NCI-H82 (cell line): ENCODE measurements at places on chromosomes 6 and 20.

- DNase-seq = no peak
These were observed 48.7 kb downstream of the GFRA4 start for GRCh38 chr20:3614466-3614865.

GRCh38 chr20:1033751-1034414, 31.8 kb upstream of the RSPO4 start:
- peak; percentile 6 for DNase-seq

DNA sequence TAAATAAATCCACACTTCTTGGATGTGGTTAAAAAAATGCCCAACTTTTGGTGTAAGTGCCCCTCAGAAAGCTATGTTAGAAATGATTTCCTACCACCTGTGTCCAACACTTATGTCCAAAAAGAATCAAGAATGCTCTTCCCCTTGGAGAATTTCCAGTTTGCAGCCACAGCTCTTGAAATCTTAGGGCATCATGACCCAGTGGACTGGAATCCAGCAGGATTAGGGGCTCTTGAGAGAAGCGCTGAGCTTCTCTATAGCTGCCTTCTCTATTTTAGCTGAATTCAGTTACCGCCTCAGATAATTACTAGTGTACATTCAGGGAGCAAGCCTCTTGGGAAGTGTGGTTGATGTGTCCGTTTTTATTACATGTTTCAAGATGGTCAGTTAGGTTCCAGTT, 2.5 kb downstream of the PHACTR1 start:
- no peak for DNase-seq

DNA sequence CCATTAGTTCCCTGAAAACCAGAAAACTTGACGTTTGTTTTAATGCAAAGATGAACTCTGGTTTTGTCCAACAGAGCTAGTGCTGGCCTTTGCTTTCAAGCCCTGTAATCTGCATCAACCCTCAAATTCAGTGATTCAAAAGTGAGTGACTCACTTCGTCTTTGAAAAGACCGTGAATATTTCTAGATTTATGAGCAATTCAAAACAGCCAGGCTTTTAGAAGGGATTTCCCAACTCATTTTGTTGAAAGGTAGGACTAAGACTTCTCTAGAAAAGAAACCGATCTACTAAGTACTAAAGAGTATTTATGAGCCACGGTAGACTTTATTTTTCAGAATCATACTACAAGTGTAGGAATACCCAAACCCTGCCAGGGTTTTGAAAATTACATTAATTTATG, 121.5 kb downstream of the UST start:
- no peak for DNase-seq

DNA sequence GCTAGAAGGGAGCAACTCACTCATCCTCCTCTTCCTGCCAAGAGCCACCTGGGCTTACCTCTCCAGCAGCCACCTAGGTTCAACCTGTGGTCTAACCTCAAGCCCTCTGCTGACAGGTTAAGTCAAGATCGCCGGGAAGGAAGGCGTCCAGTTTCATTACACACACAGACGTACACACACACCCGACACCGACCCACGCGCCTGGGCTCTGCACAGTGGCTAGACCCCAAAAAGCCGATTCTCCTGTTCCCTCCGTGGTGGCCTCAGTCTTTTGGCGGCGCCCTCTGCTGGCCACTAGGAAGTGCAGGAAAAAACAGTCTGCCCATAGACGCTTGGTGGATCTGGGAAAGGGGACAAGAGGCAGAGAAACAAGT, 52.8 kb downstream of the MRPL14 start:
- DNase-seq = no peak

DNA sequence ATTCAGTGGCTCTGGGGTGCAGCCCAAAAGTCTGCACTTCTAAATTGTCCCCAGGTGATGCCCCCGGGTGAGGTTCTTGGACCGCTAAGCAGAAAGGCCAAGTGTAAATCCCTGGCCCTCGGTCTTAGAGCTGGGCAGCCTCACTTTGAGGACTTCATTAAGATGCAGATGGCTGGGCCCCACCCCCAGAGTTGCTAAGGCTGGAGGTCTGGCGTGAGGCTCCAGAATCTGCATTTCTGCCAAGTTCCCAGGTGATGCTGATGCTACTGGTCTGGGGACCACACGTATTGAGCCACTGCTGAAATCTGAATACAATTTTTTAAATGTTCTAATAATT, 735 bp upstream of the SLC23A2 start:
- peak; percentile 47 for DNase-seq

DNA sequence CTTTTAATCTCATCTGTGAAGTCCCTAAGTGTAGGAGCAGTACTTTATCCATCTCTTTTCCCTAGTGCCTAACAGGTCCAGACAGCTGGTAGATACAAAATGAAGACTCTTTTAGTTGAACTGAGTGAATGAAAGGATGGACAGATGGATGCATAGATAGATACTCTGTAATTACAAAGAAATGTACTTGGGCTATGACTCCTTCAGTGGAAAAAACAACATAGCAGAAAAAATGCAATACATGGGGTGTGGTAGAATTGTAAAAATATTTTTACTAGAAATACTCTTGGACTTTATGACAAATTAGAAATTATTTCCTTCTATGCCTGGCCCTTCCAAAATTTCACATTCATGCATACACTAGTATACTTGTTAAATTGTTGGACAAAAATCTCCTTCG, 29.3 kb downstream of the KCNQ5 start:
- DNase-seq = peak; percentile 49

DNA sequence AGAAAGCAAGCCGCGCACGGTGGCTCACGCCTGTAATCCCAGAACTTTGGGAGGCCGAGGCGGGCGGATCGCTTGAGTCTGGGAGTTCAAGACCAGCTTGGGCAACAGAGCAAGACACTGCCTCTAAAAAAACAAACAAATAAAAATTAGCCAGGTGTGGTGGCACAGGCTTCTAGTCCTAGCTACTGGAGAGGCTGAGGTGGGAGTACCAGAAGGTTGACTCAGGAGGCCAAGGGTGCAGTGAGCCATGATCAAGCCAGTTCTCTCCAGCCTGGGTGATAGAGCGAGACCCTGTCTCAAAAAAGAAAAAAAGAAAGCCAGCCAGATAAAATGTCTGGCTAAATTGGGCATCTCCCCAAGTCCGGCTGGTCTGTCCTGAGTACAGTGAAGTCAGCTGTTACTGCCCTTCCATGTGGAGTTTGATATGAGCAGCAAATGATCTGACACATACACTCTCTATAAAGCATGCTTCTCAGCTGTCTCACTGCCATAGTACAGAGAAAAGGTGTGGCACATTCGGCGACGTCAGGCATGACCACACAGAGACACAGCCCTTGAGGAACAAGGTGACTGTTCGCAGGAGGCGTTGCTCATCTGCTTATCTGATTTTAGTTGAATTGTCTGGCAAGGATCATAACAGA, 13.0 kb downstream of the CD83 start:
- no peak for DNase-seq

GRCh38 chr20:29314294-29314693, 1943.2 kb upstream of the DEFB115 start:
- DNase-seq = no peak

DNA sequence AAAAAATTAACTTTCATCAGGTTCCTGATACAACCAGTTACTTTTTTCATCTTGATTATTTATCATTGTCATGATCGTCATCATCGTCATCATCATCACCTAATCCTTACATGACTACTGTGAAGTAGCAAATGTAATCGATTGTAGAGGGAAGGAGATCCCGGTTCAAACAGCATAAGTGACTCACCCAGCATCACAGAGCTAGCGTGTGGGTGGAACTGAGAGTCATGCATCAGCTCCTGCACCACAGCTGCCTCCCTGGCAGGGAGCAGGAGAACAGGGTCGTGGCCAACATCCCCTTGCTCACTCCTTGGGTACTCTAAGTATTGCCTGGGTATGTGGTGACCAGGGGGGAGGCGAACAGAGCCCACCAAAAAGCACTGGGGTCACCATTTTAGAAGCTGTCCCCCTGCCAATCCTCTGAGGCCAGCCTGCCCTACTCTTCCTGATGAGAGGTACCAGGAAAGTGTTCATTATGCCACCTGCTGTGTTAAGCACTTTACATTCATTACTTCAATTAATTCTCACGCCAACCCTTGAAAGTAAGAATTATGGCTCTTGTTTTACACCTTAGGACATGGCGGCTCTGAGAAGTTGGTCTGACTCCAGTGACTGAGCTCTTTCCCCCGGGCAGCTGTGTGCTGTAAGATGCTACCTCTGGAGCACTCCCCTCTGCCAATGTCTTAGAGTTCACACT, 425.2 kb downstream of the CD83 start:
- no peak for DNase-seq

GRCh38 chr6:106674541-106675229, 45.3 kb downstream of the QRSL1 start:
- DNase-seq = no peak

- no peak for DNase-seq
These were observed 9.1 kb downstream of the SMPDL3A start for GRCh38 chr6:122798099-122798641.

- no peak for DNase-seq
These were observed 59.6 kb downstream of the C6orf118 start for GRCh38 chr6:165249808-165250207.

DNA sequence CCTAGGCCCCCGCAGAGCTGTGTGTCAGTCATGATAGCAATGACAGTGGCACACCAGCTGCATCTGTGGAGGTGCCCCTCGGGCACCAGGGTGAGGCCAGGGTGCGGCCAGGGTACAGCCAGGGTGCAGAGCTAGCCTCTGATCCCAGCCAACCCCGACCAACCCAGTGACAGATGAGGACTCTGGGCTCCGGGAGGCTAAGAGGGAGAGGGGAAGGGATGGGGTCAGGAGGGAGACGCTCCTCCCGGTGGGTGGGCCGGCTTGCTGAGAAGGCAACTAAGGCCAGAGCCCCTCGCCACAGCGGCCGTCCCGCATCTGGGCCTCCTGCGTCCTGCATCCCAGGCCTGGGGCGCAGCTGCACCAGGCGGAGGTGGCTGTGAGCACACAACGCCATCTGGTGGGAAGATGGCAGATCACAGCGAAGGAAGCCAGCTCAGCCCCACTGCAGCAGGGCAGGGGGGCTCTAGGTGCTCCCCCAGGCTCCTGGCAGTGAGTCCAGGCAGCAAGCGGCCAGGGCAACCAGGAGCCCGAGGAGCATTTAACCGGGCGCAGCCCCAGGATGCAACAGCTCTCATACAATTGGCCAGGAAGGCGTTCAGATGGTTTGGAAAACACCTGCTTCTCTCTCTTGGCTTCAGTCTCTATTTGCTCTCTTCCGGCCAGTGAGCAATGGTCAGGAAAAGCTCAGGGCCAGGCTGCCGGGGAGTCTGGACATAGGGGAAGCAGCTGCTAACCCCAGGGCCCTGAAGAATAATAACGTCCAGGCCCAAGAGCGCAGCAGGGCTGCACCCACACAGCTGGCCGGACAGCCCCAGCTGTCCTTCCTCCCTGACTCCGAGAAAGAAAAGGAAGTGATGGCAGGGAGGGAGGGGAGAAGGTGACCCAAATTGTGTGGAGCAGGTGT, 169.4 kb downstream of the TAF4 start:
- peak; percentile 57 for DNase-seq

DNA sequence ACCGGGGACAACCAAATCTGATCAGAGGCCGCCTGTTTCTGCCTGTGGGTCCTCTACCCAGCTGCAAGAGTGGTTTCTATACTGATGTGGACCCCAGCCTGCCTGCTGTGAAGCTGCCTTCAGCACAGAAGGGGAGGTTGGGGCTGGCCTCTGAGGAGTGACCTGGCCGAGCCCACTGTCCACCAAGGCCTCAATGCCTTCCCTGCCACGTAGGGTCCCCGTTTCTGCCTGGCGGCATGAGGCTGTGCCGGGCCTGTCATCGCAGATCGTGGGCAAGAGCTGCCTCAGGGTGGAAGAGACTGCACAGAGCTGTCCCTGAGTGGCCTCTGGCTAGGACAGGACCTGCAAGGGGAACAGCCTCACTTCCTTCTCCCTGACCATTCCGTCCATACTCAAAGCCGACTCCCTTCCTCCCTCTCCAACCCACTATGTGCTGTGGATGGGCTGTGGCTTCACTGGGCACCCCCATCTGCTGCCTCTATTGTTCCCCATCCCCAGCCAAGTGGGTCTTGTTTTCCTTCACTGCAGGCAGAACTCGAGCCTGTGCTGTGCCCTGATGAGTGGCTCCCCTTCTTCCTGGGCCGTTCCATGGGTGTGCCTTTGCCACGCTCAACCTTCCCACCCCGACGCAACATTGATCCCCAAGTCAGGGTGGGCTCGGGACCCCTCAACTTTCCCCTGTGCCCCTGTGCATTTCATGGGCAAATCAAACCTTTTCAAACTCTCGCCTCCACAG, 60.3 kb downstream of the ERMARD start:
- DNase-seq = no peak

DNA sequence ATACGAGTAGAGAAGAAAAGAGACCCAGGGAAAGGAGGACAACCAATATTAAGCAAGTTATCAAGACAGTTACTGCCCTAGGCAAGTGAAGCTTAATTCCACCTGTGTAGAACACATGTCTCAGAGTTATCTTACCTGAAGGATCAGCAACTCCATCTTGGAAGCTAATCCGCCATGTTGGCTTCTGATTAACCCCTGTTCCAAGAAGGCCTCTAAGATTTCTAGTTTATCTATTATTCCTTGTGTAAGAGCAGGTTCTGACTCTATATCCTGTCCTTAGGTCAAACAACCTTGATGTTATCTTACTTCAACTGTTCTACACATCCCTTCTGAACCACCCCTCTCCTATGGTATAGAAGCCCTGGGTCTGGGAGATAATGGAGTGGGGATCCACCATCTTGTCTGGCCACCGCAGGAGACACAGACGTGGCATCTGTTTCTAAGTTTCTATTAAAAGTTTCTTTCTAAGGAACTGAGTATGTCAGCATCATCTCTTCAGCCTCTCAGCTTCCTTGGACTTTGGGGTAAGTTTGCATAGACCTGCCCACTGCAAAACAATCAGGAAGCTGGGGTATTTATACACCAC, 27.7 kb upstream of the PTPN1 start:
- no peak for DNase-seq

DNA sequence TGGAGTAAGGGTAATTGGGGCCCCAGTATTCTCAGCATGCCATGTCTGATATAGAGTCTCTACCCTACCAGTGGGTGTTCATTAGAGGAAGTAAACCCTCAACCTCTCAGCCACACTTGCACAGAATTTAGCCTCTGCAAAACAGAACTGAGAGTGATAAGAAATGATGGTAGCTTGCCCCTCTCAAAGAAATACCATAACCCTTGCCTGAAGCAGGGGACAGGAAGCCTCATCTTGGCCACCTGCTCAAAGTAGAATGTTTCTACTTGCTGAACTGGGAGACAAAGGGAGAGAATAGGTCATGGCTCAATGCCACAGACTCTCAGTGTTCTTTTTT, 33.7 kb downstream of the SPTLC3 start:
- DNase-seq = no peak

DNA sequence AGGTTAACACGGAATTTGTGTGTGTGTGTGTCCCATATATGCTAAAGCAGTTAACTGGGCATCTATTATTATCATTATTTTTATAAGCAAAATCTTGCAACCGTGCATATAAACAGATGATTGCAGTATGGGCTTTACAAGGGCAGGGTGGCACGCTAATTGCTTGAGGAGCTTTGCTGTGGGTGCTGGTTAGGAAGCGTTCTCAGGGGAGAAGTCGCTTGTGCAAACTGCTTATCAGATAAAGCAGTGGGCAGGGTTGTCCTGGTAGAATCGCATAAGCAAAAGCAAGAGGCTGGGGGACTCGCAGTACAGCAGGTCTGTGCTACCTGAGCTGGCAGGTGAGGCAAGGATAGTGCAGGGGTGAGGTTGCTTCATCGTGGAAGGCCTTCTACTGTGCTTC, 9.7 kb upstream of the CCN6 start:
- DNase-seq = no peak

GRCh38 chr6:79494841-79495240, 42.4 kb downstream of the LCA5 start:
- no peak for DNase-seq

GRCh38 chr6:30029588-30029987, 31.5 kb upstream of the POLR1H start:
- DNase-seq = no peak

- DNase-seq = peak; percentile 58
These were observed 87.1 kb downstream of the IBTK start for GRCh38 chr6:82160255-82160990.
